Suppressor macrophage (primary cell): ENCODE measurements at places on chromosomes 6 and 20.
A peak's percentile ranks its signal among the peaks of the same experiment; 100 is the strongest.

DNA sequence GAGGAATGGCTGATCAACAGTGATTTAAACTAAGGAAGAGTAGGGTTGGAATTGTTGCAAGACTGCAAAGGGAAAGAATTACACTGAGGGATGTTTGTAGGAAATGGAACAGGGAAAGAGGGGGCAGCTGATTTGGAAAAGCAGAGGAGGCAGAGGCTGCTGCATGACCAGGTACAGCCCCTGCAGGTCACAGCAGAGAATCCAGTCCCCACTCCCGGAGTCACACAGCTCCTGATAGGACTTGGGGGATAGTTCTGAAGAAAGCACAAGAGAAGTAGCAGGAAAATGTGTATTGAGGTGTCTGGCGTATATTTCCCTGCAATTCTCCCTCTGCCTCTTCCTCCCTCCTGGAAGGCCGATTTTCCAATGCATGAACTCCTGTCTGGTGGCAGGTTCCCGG is 92.5 kb upstream of the PDE10A start:
- no peak for DNase-seq

DNA sequence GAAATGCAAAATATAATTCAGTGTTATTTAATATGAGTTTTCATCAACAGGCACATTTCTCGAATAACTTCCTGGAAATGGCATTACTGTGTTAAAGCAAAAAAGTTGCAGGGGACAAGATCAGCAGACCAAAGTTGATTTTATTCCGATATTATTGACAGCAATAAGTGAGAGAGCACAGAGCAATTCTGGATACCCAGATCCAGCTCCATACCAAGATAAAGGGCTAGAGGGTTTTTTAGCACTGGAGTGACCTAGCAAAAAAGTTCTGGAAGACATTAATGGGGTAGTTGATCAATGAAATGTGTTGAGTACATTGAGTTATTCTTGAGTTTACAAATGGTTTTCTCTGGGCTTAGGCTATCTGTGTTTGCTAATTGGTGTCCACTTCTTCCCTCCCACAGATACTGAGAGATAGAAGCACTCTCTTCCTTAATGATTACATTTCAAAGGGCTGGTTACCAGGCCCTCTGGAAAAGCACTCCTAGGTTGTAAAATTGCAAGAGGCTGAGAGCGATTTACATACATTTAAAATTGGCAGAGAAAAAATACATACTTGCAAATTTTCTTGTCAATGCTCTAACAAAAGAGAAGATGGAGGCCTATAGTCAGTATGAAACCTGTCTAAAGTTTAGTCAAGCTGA is 47.0 kb upstream of the MANEA start:
- no peak for DNase-seq

- DNase-seq, result no peak
Observed at GRCh38 chr6:168865-169455, 123.3 kb upstream of the DUSP22 start.

- DNase-seq, result no peak
Observed at GRCh38 chr6:24358219-24358821, 461 bp upstream of the DCDC2 start.

- peak; percentile 74 for DNase-seq
Observed at GRCh38 chr6:149028767-149029405, 282.1 kb downstream of the UST start.

- DNase-seq, result no peak
Observed at GRCh38 chr20:50017576-50018248, 34.9 kb downstream of the SNAI1 start.

DNA sequence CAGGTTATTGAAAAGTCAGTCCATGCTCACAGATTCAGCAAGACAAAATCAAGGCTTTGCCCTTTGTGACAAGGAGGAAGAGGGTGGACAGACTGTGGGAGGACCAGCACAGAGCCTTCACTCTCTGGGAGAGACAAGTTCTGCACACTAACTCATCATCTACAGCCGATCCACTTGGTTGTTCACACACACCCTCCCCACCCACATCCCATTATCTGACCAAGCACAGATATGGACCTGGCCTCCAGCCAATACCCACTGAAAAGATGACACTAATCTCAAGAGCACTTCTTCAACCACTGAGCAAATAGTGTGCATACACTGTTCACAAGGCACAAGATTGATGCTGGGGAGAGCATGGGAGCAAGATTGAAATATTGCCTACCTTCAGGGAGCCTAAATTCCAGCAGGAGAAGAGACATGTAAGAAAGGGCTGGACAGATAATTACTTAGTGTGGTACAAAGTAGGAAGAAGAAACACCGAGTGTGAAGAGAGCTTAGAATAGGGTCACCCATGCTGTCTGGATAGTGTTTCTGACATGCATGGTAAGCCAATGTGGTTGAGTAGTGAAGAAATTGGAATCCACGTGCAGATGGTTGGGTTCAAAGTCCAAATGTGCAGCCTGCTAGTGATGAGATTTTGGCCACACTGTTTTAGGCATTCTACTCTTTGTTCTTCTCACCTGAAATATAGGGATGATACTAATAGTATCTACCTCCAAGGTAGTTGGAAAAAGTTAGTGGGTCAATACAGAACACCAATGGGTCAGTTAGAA is 21.7 kb upstream of the IL17A start:
- no peak for DNase-seq

DNA sequence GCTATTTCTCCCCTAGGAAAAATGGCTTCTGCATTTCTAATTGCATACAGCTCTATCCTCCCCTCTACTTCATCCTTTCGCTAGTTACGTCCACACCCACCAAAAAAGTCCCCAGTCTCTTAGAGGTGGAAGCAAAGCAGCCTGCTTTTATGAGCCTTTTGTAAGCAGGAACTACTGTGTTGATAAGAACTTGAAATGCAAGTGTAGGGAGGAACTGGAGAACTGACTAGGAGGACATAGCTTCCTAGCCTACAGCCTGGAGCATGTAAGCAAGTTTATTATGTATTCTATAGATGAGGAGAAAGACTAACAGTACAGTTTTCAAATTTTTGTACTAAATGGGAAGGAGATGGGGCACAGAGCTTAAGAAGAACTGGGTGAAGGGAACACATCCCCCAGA is 10.3 kb downstream of the ARHGAP18 start:
- DNase-seq, result peak; percentile 35

GRCh38 chr6:12384357-12384912 is 94.3 kb downstream of the EDN1 start:
- no peak for DNase-seq

DNA sequence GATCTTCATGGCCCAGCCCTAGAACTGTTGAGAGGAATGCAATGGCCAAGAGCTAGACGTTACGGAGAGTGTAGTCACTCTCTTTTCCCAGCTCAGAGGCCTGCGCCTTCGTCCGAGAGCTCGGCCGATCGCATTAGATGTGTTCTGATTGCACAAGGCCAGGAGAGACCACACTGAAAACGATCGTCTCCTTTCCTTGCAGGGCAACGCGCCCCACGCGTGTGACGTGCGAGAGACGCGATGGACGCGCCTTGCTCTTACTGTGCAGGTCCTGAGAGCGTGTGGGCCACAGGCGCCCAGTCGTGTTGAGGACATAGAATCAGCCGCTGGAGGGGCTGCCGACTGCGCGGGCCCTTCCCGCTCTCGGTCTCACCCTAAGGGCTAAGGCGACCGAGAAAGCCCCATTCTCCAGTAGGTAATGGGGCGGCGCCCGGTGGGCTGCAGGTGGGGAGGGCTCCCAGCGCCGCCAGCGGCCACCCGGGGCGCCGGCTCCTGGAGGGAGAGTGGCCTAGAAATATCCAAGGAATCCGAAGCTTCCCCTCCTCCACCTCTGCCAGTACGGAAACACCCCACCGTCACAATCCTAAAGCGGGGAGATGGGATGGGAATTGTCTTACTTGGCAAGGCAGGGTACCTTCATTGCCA is 26.9 kb downstream of the TFAP2B start:
- no peak for DNase-seq

DNA sequence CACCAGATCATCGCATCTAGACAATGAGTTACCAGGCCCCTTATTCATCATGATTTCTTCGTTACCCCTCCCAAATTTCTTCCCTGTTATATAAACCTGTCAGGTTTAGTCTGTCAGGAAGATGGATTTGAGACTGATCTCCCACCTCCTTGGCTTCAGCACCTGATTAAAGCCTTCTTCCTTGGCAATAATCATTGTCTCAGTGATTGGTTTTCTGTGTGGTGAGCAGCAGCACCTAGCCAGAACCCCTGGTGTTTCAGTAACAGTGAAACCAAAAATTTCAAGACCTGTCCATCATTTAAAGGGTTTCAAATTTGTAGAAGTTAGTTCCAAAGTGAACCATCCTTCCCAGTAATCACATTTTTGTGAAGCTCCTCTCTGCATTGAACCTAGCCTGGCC is 209.8 kb upstream of the GJE1 start:
- no peak for DNase-seq

- DNase-seq, result no peak
Observed at GRCh38 chr6:88914180-88914579, 49.2 kb downstream of the RNGTT start.

GRCh38 chr20:31403886-31404285 is 2.1 kb downstream of the DEFB121 start:
- DNase-seq, result no peak

GRCh38 chr20:36435592-36436541 is 105.5 kb upstream of the MYL9 start:
- DNase-seq, result peak; percentile 75

DNA sequence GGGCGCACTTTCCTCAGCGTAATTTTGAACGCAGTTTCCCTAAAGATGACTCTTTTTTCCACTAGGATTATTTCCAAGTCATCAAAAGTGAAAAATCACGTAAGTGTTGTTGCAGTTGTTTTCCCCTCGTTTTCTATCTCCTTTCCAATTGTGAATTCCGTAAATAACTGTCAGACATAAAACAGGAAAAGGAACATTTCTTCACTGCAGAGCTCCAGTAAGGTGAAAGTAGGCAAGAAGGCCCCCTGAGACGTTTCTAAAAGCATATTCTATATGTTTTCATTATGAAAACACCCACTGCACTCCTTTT is 17.8 kb downstream of the HIVEP2 start:
- no peak for DNase-seq

- DNase-seq, result peak; percentile 92
Observed at GRCh38 chr6:16903470-16903869, 142.2 kb upstream of the ATXN1 start.

DNA sequence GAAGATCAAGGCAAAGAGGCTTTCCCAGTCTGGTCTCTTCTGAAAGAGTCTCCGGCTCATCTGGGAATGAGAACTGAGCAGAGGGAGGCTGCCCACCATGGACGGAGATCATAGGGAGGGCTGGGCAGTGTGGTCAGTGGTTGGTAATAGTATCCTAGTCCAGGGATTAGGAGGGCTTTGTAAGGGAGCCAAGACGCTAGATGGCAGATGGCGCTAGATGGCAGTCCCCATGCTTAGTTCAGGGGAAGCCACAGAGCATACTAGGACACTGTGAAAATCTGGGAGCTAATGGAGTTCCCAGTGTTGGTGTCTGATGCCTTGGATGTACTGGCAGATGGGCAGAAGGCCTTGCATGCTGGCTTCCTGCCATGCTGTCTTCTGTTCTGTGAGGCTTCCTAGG is 21.7 kb upstream of the DAAM2 start:
- no peak for DNase-seq

DNA sequence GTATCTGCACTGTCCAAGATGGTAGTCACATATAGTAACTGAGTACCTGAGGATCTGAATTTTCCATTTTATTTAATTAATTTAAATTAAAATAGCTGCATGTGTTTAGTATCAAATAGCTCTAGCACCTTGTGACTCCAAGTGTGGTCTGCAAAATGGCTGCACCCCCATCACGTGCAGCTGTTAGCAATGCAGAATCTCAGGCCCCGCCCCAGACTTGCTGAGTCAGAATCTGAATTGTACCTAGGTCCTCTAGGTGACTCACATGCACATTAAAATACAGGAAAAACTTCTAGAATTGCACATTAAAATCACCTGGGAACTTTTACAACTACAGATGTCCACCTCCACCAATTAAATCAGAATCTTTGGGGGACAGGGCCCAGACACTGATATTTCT is 19.2 kb upstream of the FAM83C start:
- DNase-seq, result no peak

DNA sequence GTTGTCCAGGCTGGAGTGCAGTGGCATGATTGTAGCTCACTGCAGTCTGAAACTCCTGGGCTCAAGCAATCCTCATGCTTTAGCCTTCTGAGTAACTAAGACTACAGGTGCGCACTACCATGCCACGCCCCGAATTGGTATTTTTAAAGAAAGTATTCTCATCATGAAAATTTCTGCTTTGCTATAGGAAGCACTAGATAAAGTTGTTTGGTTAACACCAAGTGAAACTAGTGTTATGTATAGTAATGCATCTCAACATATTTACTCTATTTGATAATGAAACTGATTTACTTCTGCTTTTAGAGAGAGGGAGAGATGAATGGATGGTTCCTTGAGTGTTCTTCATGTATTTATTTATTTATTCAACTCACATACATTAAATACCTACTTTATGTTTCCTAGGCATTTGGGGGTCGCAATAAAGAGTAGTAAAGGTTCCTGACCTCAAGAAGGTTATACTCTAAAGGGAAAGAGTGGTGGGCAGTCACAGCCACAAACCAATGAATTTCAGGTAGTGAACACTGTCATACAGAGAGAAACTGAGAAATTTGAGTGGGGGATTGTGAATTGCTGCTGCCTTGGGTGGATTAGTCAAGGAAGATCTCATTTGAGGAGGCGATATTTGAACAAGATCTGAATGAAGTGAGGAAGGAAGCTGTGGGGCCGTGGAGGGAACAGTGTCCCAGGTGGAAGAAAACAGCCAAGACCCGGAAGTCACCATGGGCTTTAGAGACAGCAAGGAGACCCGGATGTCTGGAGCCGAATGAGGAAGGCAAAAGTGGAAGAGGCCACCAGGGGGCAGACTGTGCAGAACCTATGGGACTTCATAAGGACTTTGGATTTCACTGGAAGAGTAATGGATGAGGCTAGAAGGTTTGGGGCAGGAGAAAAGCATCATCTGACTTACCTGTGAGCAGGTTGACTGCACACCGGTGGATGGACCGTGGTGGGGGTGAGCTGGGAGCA is 185.6 kb downstream of the TSHZ2 start:
- DNase-seq, result peak; percentile 57

- DNase-seq, result no peak
Observed at GRCh38 chr6:41757271-41757670, 10.1 kb upstream of the PGC start.

GRCh38 chr20:63846128-63846771 is 15.0 kb upstream of the ABHD16B start:
- DNase-seq, result peak; percentile 51

DNA sequence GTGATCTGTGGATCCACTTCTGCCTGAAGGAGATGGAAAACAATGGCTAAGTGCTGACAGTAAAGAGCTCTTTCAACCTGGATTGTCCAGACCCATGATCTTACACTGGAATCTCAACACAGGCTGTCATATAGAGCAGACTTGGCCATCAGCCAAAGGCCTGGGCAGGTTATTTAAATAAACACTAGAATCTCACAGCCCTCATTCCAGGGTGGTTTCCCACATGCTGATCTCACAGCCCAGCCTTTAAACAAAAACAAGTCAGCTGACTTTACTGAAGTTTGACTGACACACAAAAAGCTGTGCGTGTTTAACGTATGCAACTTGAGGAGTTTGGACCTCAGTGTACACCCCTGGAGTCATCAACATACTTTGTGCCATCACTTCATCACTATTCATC is 28.4 kb downstream of the SYNDIG1 start:
- DNase-seq, result no peak
